Testis (tissue), 5 donors: ENCODE measurements at places on chromosomes 2 and 18. TPM values are rescaled to one million over a fixed set of nuclear protein-coding genes. Genes with fewer than 3 reads are reported as not detected.

Gene GRP
- 3.0 TPM for polyA plus RNA-seq

Gene RBM43
- 6.9 TPM for polyA plus RNA-seq

Gene ALLC
- 35.1 TPM for polyA plus RNA-seq

- peak; percentile 69 for DNase-seq
Measured at GRCh38 chr2:239267288-239267951, 133.4 kb downstream of the HDAC4 start.

- no peak for DNase-seq
Measured at GRCh38 chr18:49172246-49172645, 221.5 kb upstream of the SMAD7 start.

DNA sequence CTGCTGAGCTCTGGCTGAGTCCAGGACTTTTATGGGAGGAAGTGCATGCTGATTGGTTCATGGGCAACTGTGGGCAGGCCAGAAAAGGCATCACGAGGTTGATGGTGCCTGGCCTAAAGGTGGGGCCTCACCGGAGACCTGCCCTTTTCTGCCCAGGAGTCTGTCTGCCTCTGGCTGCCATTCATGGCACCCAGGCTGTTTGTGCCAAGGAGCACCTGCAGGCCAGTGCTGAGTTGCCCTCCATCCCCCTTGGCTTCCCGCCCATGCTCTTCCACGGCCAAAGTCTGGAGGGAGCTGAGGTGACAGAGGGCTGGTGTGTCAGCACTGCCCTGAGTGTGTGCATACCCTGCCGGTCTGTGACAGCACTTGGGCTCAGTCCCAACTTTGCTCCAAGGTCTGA, 123.2 kb downstream of the PTH2R start:
- no peak for DNase-seq

DNA sequence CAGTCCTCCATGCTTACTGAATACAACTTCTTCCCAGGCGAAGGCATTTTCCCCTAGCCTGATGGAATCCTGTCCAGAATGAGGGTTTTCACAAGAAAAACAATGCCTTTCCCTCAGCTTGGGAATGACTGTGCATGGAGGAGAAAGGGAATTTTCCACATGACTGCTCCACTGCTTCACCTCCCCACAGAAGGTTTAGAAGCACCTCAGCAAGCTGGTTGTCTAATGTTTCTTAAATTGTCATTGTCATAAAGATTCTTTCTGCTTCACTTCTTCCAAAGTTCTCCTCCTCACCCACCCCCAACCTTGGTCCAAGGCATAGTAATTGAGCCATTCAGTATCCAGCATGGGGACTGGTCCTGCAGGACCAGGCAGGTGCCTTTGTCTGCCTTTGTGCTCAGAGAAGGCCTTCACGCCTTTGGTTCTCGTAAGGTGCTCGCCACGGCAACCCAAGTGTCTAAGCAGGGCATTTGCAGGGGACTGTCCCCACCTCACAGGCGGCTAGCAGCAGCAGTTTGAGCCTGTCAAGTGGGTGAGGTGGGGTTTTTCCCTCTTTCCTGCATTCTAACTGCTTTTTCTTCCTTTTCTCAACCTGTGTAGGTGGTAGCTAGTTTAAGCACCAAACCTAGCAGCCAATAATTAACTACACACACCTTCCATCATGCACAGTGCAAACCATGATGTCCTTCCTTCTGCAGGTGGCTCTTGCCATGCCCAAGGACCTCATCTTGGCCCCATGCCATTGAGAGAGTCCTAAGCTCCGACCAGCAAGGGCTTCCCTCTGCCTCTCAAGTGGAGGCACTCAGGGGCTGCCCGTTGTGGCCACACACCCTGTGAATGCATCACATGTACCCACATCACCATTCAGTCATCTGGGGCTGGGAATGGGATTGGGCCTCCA, 65.7 kb upstream of the BCL2L11 start:
- DNase-seq: no peak

- DNase-seq: no peak
Measured at GRCh38 chr2:54289917-54290316, 33.9 kb upstream of the TSPYL6 start.

DNA sequence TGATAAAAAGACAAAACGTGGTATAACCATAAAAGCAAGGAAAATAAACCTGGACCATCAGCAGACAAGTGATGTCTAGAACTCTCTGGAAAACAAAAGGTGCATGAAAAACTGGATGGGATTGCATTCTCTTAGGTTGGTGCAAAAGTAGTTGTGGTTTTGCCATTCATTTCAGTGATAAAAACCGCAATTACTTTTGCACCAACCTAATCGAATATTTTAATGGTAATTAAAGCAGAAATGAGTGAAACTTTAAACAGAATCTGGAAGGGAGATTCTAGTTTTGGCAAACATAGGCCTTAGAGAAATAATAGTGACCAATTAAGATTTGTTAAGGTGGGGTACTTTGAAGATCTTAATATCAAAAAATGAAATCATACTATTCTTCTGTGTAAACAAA, 800.8 kb upstream of the GYPC start:
- DNase-seq: no peak

DNA sequence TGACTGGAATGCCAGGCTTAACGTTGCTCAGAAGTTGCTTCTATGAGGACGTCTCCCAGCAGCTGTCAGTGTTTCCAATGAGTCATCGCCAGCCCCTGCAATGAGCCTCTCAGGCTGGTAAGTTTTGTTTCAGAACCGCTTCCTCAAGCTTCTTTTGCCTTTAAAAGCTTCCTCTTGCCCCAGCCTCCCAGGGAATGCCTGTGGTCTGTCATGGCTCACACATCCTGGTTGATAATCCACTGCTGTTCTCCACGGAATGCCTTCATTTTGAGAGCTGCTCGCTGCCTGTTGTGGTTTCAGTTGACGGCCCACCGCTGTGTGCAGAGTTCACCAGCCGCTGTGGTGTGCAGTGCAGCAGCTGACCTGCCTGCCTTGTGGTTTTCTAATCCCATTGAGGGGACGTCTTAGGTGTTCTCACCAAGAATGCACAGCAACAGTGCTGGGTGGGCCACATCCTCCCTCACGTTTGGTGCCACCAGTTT, 96.4 kb downstream of the RTP5 start:
- peak; percentile 43 for DNase-seq
